ENCODE measurements at places on chromosomes 6 and 20. TPM values are rescaled to one million over a fixed set of nuclear protein-coding genes. Genes with fewer than 3 reads are reported as not detected.

PYGB gene
- total RNA-seq, result 66.0 TPM

MOXD1 gene
- total RNA-seq, result 15.9 TPM

RALGAPA2 gene
- total RNA-seq, result 45.7 TPM

DAAM2 gene
- total RNA-seq, result 5.3 TPM

PIM1 gene
- total RNA-seq, result 20.4 TPM

LINC00237 gene
- total RNA-seq, result 0.82 TPM

BMP5 gene
- 3.3 TPM for total RNA-seq

BTN1A1 gene
- not detected for total RNA-seq

GNAS-AS1 gene
- 1.2 TPM for total RNA-seq

SCUBE3 gene
- total RNA-seq, result 1.6 TPM

CHRNA4 gene
- total RNA-seq, result 6.9 TPM

GJA10 gene
- total RNA-seq, result not detected

CLDN20 gene
- total RNA-seq, result not detected

POLR1C gene
- 27.7 TPM for total RNA-seq

PACRG gene
- total RNA-seq, result 7.3 TPM

TEAD3 gene
- 0.41 TPM for total RNA-seq

CAP2 gene
- total RNA-seq, result 39.9 TPM

TMEM30A gene
- 167 TPM for total RNA-seq

ELOVL2 gene
- total RNA-seq, result 55.4 TPM

ARMC12 gene
- total RNA-seq, result 0.82 TPM

Data from frontal cortex (tissue), 4 donors.